ENCODE measurements at places on chromosomes 12 and 14. TPM values are rescaled to one million over a fixed set of nuclear protein-coding genes. Genes with fewer than 3 reads are reported as not detected.

DNA sequence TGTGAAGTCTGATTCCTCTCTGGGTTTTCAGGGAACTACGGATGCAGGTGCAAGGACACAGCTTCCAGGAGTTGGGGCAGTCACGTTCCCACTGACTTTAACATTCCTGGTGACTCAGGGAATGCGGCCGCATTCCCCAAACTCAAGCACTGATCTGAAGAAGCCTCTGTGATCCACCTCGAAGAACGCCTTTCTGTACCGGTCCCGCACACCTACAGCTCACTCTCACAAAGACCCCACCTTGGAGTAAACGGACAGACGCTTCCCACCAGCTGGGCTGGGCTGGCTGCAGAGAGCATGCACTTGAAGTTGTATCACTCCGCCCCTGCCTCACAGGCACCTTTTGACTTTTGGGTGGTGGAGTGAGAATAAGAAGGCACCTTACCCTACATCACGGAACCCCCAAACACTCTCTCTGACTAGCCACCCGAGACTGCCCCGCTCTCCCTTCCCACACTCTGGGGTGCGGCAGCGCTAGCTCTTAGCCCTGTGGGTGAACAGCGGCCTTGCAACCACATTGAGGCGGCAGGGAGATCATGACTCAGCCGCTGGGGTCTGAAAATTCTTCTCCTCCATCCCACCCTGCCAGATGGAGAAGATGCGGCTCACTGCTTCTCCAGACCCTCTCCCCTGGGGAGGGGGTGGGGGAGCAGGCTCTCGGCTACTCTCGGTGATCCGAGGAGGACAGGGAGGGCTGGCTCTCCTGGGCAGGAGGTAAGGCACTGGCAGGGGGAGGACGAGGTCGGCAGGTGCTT is 23.7 kb upstream of the HDAC7 start:
- DNase-seq = no peak

DNA sequence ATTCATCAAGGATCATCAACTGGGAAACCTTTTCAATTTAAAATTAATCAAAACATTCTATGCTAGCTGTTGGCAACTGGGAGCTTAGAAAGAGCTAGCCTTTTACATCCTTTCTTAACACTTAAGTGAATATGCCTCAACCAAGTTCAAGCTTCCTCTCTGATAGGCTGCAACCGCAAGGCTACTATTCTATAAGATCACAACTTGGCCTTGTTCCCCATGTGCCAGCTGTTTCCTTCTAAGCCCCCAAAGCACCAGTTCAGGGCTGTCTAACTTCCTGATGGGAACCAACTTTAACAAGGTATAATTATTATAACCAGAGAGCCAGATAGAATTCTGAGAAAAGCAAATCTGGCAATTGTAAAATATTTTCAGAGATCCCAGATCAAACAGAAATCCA is 37.0 kb downstream of the KCNC2 start:
- DNase-seq = no peak

The MGP gene
- 4.0 TPM for total RNA-seq

DNA sequence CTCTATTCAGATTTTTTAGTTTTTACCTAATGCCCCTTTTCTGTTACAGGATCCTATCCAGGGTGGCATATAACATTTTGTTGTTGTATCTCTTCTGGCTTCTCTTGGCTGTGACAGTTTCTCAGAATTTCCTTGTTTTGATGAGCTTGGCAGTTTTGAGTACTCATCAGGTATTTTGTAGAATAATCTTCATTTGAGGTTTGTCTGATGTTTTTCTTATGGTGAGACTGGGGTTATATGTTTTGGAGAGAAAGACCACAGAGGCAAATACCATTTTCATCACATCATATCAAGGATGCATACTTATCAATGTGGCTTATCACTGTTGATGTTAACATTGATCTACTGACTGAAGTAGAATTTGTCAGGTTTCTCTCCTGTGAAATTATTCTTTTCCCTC is 14.0 kb upstream of the LYZ start:
- DNase-seq = no peak

- no peak for DNase-seq
These were observed at the start of gene HHIPL1 for GRCh38 chr14:99644723-99645544. Gene HHIPL1 (plus strand): TSS chr14:99645129. CDS start chr14:99645208, 79 bp downstream.

The MAP3K9 gene
- 12.0 TPM for total RNA-seq

- no peak for DNase-seq
These were observed 2.4 kb downstream of the KIF5A start for GRCh38 chr12:57552306-57552651.

The HCAR1 gene
- 0.79 TPM for total RNA-seq

- DNase-seq = no peak
These were observed 14.2 kb downstream of the ATXN2 start for GRCh38 chr12:111584959-111585358.

The ZNF410 gene
- 47.8 TPM for total RNA-seq

GRCh38 chr12:50261654-50262053 is 21.7 kb downstream of the LIMA1 start:
- DNase-seq = no peak

The CARMIL3 gene
- total RNA-seq = 2.3 TPM

The MYBPC1 gene
- total RNA-seq = not detected

The HSP90B1 gene
- total RNA-seq = 619 TPM

DNA sequence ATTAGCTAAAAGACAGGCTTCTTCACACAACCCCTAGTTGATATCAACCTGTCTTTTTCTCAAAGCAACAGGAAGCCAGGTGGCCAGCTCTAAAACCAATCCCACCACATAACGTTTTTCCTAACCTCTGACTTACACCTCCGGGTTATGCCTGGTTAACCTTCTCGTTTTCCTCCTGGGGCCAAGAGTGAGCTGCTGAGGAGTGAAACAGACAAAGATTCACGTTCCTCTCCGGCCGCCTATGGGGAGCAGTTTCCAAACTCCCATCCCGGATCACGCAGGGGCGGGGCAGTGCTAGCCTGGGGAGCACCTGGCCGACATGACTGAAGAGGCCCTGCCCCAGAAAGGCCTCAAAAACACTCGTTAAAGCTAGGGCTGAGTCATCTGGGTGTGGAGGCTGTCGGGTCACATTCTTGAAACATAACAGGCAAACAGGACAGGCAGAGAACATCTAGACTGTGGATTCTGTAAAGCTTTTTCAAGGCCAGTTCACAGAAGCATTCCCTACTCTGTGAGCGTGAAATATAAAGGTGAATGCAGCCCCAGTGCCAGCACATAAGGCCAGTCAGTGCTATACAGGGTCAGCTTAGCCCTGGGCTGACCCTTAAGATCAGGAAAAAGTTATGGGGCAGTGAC is 25.9 kb upstream of the LGALS3 start:
- peak; percentile 89 for DNase-seq

The OR4E2 gene
- total RNA-seq = not detected

The LMNTD1 gene
- total RNA-seq = 0.08 TPM

DNA sequence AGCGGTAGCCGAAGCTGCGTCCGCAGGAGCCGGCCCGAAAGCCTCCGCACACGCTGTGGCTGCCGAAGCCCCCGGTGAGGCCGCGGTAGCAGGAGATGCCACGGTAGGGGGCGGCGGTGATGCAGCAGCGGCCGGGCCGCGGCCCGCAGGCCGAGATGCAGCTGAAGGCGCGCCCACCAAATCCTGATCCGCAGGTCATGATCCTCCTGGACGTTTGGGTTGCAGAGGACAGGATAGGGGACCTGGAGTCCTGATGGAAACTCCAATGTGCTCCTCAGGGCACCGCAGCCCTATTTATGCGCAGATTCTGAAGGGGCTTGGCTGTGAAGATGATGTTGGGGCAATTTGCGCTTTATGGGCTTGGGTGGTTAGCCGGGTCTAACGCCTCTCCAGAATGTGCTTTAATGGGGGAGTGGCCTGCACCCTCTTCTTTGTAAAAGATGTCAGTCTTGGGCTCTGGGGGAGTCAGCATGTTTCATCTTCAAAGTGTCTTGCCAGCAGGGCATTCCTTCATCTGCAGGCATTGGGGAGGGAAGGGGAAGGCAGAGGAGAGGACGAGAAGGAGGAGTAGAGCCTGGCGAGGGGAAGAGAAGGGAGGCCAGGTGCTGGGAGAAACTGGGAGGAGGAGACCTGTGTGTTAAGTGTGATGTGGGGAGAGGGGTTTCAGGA is at the start of gene KRT81:
Gene KRT81 (minus strand): TSS at position 268 of the 669 bp plus-strand sequence. CDS start 69 bp downstream, at position 199.
- no peak for DNase-seq

- DNase-seq = no peak
These were observed 18.2 kb downstream of the CINP start for GRCh38 chr14:102344485-102344884.

GRCh38 chr12:118645219-118645618 is 268.9 kb downstream of the SUDS3 start:
- DNase-seq = no peak

- DNase-seq = no peak
These were observed 20.2 kb upstream of the ARID4A start for GRCh38 chr14:58278177-58278576.

The SYCP3 gene
- total RNA-seq = not detected

- no peak for DNase-seq
These were observed 90.0 kb downstream of the RIN3 start for GRCh38 chr14:92603309-92604242.

GRCh38 chr14:52356025-52356424 is 41.9 kb downstream of the PTGER2 start:
- no peak for DNase-seq

DNA sequence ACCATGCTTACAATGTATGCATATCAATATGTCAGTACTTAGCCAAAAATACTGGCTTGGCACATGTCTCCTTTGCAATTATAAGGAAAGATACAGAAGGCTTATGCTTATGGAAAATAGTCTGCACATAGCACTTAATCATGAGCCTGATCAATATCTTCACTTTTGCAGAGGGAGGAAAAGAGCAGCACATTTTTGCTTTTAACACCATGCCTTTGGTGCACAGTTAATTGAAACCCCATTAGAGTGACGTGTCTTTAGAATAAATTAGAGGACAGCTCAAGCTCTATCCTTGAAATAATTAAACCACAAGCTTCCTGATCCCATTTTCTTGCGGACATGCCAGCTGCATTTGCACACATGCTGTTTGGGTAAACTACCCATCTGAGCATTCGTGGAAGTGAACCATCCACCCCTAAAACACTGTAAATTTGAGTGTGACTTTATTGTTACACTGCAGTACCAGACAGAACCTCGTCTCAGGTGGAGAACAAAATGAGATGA is 839.9 kb upstream of the MGAT4C start:
- no peak for DNase-seq

The TMEM229B gene
- 0.21 TPM for total RNA-seq

GRCh38 chr12:94100211-94100627 is 48.2 kb upstream of the PLXNC1 start:
- DNase-seq = no peak

The KRT71 gene
- total RNA-seq = not detected

- DNase-seq = no peak
These were observed 47.6 kb downstream of the DCAF5 start for GRCh38 chr14:69105326-69105725.

The CLEC9A gene
- not detected for total RNA-seq

DNA sequence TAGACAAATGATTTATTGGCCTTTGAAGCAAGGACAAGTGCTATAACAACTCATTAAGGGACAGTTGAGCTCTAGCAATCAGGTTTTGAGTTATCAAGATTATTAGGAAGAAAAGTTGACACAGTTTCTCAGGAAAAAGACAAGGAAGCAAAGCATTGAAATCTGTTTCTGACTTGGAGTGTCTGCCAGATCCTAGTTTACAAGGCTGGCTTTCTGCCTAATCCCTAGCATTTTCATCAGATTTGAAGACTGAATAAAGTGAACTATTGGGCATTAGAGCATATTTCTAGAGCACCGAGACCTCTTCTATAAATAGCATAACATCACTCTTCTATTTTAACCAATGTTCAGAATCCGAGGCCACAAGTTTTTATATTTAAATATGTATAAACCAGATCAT is 7.0 kb downstream of the SYT1 start:
- DNase-seq = no peak

DNA sequence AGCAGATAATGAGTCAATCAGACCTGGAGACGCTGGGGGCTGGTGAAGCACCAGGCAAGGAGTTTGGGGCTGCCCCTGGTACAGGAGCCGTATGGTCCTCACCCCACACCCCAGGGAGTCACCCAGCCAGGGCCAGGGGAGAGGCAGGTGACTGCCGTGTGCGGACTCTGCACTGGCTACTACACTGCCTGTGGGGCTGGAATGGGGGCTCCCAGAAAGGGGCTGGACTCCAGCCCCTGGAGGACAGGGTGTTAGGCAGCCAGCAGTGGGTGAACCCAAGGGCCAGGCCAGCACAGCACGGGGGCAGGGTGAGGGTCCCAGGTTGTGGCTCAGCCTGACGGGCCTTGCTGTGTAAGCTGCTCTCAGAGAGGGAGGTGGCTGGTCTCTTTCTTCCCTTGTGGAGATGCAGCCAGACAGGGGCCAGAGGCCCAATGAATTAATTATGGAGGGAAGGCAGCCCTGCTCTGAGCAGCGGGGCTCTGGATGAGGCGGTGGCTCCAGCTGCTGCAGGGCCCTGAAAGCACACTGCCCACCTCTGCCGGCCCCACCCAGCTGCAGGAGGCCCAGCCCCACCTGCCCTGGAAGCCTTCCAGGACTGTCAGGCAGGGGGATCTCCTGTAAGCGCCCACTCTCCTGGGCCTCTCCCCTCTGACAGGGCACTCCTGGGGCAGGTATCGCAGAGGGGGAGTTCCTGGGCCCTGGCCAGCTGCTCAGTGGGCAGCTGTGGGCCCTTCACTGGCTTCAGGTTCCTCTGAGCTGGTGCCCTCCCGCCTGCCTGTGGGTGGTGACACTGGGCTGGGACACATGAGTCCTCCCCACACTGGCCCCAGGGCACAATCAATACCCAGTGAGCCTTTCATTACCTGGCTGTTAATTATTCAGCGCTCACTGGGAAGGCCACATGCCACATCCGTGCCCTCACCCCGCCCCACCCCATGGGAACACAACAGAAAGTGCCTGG is 142.5 kb upstream of the C14orf180 start:
- no peak for DNase-seq

- no peak for DNase-seq
These were observed 303.4 kb downstream of the KCNC2 start for GRCh38 chr12:74906224-74906623.

GRCh38 chr12:94942663-94943062 is 60.8 kb downstream of the NDUFA12 start:
- DNase-seq = no peak

DNA sequence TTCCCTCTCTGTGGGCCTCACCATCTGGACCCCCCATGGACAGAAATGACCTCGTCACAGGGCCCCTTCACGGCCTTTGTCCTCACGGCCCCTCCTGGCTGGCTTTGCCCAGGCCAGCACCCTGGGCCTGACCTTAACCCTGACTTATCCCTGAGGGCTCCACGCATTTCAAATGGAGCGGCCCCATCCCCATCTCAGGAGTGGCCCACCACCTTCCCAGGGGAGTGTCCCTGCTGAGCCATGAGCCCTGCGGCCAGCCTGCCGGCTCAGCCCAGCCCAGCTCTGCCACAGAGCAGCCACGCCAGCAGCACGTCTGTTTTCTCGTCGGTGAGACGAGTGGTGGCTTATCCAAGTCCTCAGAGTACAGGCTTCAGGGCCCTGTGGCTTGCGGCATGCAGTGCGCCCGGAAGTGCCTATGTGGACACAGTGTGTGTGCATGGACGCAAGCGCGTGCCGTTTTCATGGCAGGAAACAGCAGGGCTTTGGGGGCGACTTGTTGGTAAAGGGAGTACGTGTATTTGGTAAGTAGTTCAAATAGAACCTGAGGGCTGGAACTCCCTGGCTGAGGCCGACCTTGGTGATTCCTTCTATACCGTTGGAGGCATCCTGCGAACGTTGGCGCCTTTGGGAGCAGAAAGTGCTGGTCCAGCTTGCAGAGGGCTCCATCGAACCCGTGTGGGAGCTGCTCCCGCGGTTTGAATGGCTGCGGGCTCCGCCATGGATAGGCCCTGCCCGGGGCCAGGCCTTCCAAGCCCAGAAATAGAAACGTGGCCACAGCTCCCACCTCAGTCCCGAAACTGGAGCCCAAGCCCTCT is 52.1 kb downstream of the LRCOL1 start:
- DNase-seq = no peak

The SYNE3 gene
- total RNA-seq = 3.1 TPM

The DEGS2 gene
- 0.75 TPM for total RNA-seq

- no peak for DNase-seq
These were observed 3.4 kb downstream of the DCTN2 start for GRCh38 chr12:57543581-57543980.

All from kidney epithelial cell (primary cell).